Spinal cord (tissue), 10 donors: ENCODE measurements at places on chromosomes 1 and 21.

DNA sequence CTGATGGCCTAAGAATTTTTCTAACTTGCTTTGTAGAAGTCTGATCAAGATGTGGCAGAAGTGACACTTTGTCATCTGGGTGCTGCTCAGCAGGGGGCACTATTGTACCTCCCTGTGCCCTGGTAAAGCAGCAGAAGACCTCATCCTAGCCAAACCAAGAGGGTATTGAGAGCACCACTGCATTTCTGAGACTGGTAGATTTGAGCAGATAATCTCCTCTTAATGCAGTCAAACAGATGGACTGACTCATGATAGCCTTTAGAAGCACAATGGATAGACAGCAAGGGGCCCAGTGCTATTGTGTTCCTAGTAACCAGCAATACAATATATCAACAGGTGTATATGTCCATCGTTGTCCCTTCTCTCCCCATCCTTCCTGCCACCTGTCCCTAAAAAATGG is 5.7 kb downstream of the TPM3 start:
- peak; percentile 14 for DNase-seq

- DNase-seq = no peak
Observed at GRCh38 chr1:246155923-246156322, 351.2 kb downstream of the SMYD3 start.

DNA sequence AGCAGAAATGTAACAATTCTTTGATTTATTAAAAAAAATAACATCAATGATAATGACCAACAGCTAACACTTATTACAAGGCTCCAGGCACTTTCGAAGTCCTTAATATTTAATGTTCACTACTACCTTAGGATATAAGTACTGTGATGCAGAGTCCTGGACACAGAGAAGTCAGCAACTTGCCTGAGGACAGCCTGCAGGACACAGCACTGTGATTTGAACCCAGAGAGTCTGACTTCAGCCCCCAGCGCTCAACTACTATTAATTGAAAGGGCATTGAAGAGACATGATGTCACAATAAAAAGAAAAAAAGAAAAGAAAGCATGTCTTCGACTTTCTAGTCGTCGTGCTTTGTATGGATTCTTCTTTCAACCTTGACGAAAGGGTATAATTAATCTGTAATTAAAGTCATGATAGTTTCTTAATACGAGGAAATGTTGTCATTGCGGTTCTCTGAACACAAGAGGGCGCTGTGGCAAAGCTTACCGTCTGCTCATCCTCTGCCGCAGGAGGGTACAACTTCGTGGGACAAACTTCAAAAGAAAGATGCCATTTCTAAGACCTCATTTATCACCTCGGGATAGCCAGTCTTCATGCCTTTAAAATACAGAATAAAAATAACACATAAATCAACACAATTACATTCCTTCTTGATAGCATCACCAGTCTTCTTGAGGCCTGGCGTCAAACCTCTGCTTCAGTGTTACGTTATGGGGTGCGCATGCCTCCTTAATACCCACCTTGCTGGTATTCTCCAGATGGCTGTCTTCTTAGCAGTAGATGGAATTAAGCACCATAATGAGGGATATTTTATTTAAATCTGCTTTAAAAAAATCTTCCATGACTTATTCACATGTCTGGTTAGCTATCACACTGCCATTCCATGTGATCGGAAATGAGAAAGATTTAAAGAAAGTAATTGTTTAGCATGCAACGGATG is 240.1 kb downstream of the DISC1 start:
- DNase-seq = peak; percentile 93

GRCh38 chr21:41189150-41189745 is 21.3 kb downstream of the BACE2 start:
- DNase-seq = no peak

DNA sequence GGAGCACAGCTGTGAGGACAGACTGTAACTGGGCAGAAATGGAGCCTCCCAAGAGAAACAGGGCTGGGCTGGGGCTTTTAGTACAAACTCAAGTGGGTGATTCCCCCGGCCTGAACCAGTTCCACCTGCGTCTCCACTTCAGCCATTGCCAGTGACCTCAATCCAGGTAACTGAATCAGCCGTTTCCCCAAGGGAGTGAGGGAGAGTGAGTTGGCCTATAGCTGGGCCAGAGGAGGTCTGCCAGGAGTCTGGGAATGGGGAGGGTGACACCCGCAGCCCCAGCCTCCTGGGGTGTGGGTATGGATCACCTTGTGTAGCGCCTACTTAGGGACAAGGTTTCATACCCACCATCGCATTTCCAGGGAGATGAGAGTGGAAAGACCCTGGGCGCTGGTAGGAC is 8.5 kb downstream of the SLC26A9 start:
- DNase-seq = no peak

DNA sequence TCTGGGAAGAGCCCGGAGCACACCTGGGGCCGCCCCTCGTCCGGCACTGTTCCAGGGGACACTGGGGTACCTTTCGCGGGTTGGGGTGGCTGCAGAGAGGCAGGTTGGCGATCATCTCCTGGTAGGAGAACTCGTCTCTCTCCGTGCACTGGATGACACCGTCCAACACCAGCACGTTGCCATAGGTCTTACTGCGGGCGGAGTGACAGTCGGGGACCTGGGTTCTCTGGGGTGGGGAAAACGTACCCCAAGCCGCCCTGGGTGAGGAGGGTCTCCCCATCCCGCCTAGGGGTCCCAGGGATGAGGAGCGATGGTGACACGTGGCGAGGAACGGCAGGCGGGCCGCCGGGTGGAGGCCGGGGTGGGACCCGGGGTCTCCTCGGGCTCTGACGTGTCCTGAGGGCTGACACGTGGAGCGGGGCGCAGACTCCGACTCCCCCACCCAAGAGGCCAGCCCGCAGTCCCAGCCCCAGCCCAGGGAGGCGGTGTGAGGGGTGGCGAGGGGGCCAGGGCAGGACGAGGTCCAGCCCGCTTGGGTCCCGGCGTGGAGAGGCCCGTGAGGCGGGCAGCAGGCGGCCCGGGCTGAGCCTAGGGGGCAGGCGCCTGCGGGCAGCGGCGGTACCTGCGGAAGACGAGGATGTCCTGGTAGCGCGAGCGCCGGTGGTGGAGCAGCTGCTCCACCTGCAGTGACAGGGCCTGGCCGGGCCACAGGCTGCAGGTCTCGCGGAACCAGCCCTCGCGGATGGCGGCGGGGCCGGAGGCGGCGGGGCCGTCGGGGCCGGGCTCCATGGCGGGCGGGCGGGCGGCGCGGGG is 457 bp downstream of the SRM start:
- no peak for DNase-seq

- DNase-seq = no peak
Observed at GRCh38 chr21:44593598-44594405, 1.5 kb upstream of the KRTAP10-6 start.

GRCh38 chr1:40742363-40743061 is 41.1 kb upstream of the KCNQ4 start:
- no peak for DNase-seq

DNA sequence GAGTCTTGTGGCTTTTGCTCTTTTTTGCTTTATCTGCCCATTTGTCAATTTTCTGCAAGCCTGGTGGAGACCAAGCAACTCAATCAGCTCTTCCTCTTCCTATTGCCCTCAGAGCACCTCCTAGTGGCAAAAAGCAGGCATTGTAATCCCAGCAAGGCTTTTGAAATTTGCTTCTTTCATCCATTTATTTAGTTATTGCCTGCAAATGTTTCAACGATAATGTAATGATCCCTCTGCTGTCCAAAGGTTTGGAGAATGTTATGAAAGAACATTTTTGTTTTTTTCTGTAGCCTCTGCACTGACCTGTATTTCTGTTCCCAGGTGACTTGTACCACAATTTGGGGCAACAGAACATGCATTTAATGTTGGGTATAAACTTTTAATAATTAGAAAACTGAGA is 127.8 kb downstream of the GABPA start:
- DNase-seq = no peak

- no peak for DNase-seq
Observed at GRCh38 chr1:118987468-118988185, 516 bp downstream of the TBX15 start.

GRCh38 chr1:905071-905749 is 18.5 kb upstream of the SAMD11 start:
- peak; percentile 68 for DNase-seq

- no peak for DNase-seq
Observed at GRCh38 chr1:92299477-92300150, 755 bp downstream of the RPAP2 start.

DNA sequence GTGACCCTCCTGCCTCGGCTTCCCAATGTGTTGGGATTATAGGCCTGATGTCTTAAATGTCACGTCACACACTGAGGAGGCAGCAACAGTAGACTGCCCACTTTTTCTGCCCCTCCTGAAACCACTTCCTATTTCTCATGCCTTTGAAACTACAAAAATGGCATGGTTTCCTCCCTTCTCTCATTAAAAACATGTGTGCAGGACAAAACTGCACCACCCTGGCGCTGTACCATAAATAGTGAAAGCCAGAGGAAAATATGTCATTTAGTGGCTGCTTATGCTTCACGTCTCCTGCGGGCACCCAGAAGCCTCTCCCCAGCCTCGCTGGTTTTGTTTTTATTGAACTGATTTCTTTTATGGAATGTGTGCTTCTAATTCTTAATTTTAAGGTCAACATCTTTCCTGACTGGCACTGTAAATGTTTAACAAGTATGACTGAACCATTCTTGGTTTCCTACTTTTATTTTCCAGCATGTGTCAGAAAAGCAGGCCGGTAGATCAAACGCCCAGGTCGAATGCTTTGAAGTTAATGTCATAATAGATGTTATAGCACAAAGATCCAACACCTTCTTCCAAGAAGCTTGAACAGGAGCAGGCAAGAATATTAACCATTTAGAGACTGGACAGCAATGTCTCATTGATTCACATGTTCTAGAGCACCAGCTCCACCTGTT is 59.6 kb upstream of the C1orf87 start:
- DNase-seq = no peak

DNA sequence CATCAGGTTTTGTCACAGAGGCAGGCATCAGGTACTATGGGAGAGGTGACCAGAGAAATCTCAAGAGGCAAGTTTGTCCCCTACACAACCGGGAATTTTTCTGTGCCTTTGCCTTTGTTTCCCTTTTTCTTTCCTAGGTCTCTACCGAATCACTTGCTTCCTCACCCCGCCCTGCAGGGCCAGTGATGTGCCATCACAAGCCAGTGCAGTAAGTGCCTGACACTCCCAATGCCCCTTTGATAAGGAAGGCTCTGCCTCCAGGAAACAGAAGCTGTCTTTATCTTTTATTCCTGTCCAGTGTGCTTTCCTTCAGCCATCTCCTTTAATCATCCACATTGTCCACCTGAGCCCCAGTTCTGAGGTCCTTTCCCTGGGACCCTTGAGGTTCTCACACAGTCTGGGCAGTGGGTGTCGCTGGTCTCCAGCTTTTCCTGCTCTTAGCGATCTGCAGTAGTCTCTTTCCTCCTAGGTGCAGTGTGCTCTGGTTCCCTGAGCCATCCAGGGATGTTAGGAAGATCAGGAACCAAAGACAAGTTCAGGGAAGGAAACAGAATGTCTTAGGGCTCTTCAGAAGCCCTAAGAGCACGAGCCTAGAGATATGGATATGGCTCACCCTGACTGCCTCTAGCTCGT is 36.6 kb downstream of the GJA5 start:
- DNase-seq = peak; percentile 19

GRCh38 chr1:155128755-155129473 is 1.2 kb downstream of the EFNA1 start:
- no peak for DNase-seq

DNA sequence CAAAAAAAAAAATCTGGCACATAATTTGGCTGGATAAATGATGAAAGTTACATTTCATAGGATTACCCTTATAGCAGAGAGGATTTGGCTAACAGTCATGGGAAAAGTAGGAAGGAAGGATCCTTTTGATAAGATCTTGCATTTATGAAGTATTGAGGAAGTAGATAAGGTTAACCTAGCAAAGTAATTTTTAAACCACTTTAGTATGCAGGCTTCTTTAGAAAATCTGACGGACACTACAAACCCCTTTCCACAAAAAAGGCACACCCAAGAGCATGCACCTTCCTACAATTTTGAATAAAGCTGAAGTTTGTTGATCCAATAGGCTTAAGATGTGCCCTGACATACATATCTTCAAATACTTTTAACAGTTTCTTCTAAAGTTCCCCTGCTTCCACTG is 275.2 kb downstream of the GRIK1 start:
- DNase-seq = no peak

GRCh38 chr1:152506899-152507498 is 3.6 kb upstream of the LCE5A start:
- no peak for DNase-seq

DNA sequence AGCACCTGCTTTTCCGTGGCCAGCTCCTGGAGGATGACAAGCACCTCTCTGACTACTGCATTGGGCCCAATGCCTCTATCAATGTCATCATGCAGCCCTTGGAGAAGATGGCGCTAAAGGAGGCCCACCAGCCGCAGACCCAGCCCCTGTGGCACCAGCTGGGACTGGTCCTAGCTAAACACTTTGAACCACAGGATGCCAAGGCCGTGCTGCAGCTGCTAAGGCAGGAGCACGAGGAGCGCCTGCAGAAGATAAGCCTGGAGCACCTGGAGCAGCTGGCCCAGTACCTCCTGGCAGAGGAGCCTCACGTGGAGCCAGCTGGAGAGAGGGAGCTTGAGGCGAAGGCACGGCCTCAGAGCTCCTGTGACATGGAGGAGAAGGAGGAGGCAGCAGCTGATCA is 413 bp downstream of the UBL4B start:
- no peak for DNase-seq

- DNase-seq = no peak
Observed at GRCh38 chr1:151988405-151988923, 5.2 kb downstream of the S100A10 start.

GRCh38 chr1:246647113-246647512 is 77.1 kb upstream of the SCCPDH start:
- no peak for DNase-seq

- no peak for DNase-seq
Observed at GRCh38 chr1:10429868-10430215, 391 bp upstream of the CENPS start.

- no peak for DNase-seq
Observed at GRCh38 chr1:207981976-207982375, 71.1 kb upstream of the CD34 start.

DNA sequence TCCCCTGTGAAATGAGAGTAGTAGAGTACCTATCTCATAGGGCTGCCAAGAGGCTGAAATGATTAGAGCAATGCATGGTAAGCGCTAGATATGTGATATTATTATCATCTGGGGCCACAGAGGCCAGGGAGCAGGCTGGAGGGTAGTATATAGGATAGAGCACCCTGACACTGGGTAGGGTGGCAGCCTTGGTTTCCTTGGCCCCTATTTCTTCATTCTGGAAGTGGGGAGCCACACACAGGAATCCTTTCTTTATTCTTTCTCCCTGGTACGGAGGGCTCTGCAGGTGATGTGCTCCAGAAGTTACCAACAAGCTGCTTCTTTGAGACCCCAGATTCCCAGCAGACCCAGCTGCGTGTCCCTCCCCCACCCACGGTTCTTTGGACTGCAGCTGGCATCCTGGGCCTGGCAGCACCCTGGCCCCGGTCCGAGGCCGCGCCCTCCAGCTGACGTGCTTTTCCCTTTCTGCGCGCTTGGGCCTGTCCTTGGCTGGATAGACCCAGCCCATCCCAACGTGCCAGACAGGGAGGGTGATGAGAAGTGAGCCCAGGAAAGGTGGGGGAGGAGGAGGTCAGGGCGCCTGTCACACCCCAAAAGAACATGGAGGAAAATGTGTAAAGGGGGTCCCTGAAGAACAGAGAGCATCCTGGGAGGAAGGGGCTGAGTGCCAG is 18.2 kb downstream of the INAVA start:
- DNase-seq = no peak
